Urinary bladder (tissue), 4 donors: ENCODE measurements at places on chromosomes 13 and 19. TPM values are rescaled to one million over a fixed set of nuclear protein-coding genes. Genes with fewer than 3 reads are reported as not detected.

DENND1C gene
- total RNA-seq, result 0.63 TPM

ZNF681 gene
- total RNA-seq, result 9.7 TPM

LIPE gene
- total RNA-seq, result 5.7 TPM

RTBDN gene
- total RNA-seq, result not detected

CACNG7 gene
- 0.26 TPM for total RNA-seq

ADGRE1 gene
- total RNA-seq, result 0.53 TPM

CAPN12 gene
- 1.4 TPM for total RNA-seq

REEP6 gene
- total RNA-seq, result 4.9 TPM

CEACAM1 gene
- 6.2 TPM for total RNA-seq

BRME1 gene
- total RNA-seq, result 2.0 TPM

RSPH6A gene
- not detected for total RNA-seq

ZBTB32 gene
- total RNA-seq, result not detected

PSG11 gene
- total RNA-seq, result not detected

ERICH6B gene
- not detected for total RNA-seq

FAM98C gene
- 5.1 TPM for total RNA-seq

TMEM145 gene
- total RNA-seq, result not detected

ZNF665 gene
- total RNA-seq, result 11.9 TPM

GRCh38 chr13:95185311-95185710 lies 115.9 kb downstream of the ABCC4 start:
- DNase-seq, result no peak

DNA sequence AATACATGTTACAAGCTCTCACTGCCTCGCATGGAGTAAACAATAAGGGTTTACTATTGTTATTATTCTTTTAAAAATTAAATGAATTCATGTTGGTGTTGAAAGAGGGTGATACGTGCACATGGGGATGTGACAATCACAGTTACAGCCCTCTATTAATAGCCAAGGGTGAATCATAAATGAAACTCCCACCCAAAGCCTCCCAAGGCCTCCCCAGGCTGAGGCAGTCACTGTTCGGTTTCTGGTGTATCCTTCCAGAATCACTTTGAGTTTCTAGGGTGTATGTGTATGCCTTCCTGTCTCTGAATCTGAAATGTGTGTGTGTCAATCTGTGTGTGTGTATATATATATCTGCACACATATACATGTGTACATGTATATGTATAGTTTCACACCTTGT lies 73.4 kb downstream of the AKAP11 start:
- DNase-seq, result no peak

- DNase-seq, result no peak
Measured at GRCh38 chr19:36775768-36776167, 3.2 kb upstream of the ZNF850 start.

DNA sequence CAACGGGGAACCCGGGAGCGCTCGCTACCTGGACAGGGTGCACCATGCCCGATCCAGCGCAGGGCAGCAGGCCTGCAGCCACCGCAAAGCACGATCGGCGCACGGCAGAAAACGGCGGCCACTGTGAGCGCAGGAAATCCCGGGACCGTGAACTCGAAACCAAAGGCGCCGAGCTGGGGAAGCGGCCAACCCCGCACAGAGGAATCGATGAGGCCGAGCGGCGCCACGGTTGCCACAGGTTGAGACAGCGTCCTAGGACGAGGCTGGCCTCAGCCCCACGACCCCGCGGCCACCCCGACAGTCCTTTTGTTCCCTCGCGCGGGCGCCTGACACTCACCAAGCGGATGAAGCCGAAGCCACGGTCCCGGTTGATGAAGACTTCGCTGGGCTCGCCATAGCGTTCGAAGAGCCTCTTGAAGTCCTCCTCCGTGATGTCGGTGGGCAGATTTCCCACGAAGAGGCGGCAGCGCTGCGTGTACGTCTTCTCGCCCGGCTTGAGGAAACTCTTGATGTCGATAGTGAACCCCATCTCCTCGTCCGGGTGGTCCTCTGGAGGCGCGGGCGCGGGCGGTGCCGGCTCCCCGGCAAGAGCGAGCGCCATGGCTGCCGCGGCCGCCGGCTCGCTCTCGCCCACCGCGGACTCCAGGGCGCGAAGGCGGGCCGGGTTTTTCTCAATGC lies 557 bp downstream of the PSPC1 start:
- no peak for DNase-seq

GRCh38 chr19:49664171-49665035 lies 1.3 kb downstream of the IRF3 start:
- DNase-seq, result no peak

GRCh38 chr13:94390881-94391280 lies 88.6 kb downstream of the DCT start:
- no peak for DNase-seq

GRCh38 chr13:60328073-60328472 lies 68.9 kb upstream of the TDRD3 start:
- DNase-seq, result no peak

- no peak for DNase-seq
Measured at GRCh38 chr19:48676887-48677286, 4.1 kb upstream of the NTN5 start.

DNA sequence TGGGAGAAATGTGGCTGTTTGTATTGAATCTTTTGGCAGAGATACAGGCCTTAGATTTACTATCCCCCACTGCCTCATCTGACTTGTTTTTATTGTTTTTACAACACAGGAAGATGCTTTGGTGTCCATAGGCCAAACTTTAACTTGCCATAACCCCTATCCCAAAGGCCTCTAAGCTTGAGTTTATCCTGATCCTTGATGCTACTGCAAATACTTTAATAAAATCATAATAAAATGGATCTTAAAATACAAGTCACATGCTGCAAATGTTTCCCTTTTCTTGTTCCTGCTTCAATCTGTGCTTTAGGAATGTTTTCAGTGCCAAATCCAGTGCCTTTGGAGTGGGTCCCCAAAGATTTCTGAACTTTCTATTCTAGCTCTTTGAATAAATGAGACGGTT lies 770.6 kb downstream of the DACH1 start:
- DNase-seq, result no peak

- DNase-seq, result no peak
Measured at GRCh38 chr13:113646376-113646775, 11.6 kb downstream of the ATP4B start.

DNA sequence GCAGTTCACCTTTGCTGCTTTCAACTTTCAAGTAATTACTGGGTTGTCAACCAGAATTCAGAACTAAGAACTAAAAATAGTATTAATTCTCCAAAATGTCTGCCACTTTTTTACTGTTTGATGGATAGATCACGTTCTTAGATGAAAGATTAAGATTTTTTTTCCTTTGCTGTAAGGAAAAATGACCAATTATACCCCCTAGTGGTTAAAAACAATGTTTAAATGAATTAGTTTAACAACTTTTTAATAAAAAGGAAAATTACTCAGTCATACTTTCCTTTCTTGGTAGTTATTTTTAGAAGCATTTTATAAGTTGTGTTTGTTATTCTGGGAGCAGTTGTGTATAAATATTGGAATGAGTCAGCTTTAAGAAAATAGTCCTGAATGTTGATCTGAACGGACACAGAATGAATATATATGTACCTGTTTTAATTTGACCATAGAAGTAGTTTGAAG lies 4.6 kb downstream of the TM9SF2 start:
- DNase-seq, result no peak

DNA sequence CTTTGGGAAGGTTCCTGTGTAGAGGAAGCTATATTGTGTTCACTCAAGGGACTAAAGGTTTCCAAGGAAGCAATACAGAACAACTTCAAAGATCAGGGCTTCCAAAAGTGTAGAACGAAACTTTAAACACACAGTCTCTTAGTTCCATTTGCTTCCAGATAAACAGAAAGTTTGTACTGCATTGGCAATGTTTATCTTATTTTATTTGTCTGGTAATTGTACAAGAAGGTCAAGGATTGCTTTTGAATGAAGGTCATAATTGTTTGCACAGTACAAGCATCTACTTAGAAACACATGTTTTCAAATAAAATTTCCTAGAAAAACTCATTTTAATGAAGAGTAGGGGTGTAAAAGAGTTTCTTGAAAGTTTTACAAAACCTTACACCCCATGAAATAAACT lies 712.7 kb upstream of the SGCG start:
- DNase-seq, result no peak

GRCh38 chr13:112895521-112896465 lies 73.2 kb upstream of the MCF2L start:
- no peak for DNase-seq

DNA sequence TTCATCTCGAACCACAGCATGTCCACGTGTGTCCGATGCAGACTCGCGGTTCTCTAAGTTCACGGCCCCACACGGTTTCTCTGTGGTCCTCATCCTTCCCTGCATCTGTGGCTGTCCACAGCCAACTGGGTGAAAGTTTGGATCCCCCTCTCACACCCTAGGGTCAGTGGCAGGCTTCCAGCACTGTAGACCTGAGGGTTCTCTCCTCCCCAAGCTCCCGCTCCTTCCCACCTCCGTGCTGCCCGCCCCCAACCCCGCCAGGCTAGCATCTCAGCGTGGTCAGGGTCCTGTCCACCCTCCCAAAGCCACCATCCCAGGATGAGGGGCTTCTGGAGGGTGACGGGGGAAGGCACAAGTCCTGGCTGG lies 3.0 kb downstream of the ANGPTL4 start:
- DNase-seq, result no peak

DNA sequence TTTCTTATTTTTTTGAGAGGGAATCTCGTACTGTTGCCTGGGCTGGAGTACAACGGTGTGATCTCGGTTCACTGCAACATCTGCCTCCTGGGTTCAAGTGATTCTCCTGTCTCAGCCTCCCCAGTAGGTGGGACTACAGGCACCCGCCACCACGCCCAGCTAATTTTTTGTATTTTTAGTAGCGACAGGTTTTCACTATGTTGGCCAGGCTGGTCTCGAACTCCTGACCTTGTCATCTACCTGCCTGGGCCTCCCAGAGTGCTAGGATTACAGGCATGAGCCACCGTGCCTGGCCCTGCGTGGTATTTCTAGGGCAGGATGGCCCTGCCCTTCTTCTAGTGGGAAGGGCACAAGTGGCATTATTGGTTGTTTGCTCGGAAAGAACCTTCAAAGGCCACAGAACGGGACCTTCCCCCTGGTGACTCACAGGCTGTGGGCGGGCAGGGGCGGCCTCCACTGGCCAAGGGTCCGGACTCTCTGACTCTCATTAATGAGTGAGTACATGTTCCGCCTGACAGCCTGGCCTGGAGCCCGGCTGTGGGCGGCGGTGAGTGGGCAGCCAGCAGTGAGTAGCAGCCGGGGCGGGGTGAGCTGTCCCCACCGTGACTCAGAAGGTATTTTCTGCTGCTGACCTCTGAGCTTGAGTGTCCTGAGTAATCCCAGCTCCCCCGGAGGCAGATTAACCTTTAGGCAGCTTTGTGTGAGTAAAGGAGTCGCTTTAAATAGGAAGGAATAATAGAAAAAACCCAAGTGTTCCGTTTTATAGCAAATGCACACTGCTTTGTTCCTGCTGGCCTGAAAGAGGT lies 5.1 kb downstream of the DOT1L start:
- no peak for DNase-seq

DNA sequence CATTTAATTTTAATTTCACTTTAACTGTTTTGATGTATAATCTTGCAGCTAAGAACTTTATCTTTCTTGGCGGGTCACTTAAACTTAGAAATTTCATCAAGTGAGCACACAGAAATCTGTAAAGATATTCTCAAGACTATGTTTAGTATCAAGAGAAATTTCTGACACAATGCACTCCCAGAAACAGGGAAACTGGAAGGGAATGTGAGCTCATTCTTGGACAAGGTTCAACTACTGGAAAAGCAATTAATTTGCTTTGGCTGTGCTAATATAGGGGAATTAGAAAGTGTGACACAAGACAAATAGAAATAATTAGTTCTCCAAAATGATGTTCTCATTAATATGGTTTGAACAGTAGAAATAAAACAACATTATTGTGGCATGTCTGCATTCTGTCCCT lies 402.3 kb downstream of the DACH1 start:
- no peak for DNase-seq

- no peak for DNase-seq
Measured at GRCh38 chr13:75725736-75726135, 89.6 kb downstream of the LMO7 start.

- DNase-seq, result no peak
Measured at GRCh38 chr19:57010541-57010940, 109.2 kb upstream of the USP29 start.

DNA sequence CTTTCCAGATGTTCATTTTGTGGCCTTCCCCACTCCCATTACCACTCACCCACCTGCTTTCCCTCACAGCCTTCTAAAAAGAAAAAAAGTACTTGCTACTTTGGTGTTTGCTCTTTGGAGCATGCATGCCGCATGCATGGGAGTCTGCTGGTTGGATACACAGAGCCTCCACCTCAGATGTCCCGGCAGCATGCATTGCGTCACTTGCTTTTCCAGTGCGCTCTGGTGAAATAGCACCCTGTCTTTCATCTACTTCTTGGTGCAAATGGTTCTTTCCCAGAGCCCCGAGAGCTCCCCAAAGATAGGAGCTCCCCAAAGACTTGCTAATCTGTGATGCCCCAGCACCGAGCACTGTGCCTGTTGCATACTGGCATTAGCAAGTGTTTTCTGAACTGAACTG lies 333.2 kb upstream of the ZNF507 start:
- no peak for DNase-seq

DNA sequence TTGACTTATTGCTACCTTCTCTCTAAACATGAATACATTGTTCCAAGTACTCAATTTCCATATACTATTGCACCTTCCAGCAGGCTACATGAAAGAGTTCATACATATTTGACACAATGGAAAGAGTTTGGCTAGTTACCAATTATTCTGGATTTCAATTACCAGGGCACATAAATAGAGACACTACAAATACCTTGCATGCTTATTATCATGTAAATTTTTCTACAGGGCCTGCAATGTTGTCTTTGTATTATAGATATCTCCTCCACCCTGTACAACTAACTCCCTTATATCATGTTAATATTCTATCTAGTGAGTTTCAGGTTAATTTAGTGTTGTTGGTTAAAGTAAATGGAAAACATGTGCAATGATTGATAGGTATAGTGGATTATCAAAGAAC lies 540.7 kb upstream of the SLITRK5 start:
- DNase-seq, result no peak

DNA sequence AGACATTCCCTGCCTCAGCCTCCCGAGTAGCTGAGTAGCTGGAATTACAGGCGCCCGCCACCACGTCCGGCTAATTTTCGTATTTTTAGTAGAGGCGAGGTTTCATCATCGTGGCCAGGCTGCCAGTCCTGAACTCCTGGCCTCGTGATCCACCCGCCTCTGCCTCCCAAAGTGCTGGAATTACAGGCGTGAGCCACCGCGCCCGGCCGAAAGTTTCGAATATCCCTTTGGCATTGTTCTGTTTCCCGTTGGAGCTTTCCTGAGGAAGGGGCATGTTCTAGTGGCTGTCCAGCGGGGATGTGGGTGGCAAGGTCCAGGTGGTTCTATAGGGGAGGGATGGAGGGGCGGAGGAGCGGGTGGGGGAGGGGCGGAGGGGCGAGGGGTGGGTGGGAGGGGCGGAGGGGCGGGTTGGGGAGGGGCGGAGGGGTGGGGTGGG lies 2.1 kb upstream of the BSG start:
- no peak for DNase-seq

DNA sequence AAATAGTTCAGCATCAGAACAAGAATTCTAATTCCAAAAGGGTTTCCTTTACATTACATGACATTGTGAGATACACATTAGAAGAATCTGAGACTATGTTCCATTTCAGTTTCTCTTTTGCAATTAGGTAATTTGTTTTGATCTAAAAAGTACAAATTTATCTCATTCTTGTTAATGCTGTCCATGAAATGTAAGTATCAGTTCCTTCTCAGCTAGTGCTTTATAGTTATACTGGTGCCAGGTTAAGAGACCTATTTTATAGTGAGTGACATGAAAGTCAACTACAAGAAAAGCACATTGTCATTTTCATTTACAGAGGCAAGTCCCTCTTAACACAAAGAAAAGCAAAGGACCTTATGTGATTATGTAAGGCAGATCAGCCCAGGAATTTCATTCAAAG lies 43.9 kb downstream of the RCBTB2 start:
- no peak for DNase-seq
